ENCODE measurements at places on chromosomes 3 and 15.
A peak's percentile ranks its signal among the peaks of the same experiment; 100 is the strongest.

DNA sequence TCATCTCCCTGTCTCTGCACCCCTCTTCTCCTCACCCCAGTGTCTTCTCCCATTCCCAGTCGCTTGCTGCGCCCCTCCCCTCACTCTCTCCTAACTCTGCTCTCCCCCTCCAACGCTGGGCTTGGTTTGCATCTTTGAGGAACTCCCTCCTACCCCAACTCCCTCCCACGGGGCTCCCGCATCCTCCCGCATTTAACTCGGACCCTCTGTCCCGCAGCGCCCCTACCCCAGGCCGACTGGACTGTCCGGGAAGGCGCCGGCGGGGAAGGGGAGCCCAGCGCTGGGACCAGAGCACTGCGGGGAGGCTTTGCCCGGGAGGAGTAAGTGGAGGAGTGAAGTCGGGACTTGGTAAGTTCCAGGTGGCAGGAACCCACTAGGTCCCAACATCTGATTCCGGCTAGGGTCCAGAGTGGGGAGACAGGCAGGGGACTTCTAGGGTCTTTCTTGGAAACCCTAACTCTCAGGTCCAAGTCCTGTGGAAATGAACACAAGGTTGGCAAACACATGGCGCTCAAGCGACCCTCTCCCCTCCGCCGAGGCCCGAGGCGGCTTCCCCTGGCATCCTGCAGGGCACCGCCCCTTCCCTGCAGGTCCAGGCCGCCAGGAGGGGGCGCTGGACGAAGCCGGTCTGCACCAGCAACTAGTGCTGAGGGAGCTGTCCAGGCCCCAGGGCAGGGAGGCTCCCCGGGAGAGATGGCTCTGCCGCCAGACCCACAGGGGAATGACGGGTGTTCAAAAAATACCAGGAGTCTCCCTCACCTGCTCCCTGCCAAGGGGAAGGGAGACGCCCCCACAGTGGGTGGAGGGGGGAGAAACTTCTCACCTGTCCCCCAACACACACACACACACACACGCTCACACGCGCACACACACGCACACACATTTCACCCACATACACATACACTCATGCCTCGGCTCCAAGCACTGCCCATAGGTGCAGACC is 53.2 kb downstream of the LHFPL4 start:
- DNase-seq = no peak

DNA sequence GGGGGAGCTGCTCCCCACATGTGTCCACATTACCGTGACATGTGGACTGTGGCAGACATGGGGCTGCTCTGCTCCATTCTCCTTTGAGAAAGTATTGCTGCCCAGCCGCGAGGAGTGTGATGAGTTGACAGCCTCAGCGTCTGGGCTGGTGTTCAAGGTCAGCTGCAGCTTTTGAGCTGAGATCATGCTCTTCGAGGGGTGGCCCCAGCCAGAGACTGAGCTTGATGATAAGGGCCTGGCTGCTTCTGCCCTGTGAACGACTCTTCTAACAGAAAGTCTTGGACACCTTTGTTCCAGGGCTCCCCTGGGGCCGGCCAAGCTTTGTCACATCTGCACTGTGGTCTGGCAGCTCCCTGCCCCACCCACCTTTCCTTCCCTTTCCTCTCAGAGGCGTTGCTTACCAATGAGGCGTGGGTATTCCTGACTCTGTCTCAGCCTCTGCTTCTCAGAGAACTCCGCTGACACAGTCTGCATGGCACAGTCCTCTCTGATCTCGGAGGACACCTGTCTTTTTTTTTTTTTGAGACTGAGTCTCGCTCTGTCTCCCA is 86.6 kb downstream of the CHRD start:
- no peak for DNase-seq

- no peak for DNase-seq
These were observed 47.3 kb upstream of the CCDC80 start for GRCh38 chr3:112688085-112688769.

DNA sequence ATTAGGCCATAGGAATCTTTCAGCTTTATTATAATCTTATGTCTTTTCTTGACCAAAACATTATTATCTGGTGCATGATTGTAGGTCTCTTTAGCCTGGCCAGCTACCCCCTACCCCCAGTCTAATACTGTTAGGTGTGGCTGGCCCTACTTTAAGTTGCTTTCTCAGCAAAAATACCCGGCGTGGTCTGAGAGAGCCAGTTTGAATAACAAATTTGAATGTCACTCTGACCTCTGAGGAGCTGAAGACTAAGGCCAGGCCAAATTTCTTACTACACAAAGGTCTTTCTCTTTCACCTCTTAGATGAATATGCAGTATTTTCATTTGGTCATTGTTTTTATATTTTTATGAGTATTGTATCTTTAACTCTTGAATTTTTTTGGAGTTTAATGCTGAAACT is 188.5 kb upstream of the MLF1 start:
- no peak for DNase-seq

GRCh38 chr15:95346721-95347475 is 983.6 kb upstream of the NR2F2 start:
- DNase-seq = no peak

DNA sequence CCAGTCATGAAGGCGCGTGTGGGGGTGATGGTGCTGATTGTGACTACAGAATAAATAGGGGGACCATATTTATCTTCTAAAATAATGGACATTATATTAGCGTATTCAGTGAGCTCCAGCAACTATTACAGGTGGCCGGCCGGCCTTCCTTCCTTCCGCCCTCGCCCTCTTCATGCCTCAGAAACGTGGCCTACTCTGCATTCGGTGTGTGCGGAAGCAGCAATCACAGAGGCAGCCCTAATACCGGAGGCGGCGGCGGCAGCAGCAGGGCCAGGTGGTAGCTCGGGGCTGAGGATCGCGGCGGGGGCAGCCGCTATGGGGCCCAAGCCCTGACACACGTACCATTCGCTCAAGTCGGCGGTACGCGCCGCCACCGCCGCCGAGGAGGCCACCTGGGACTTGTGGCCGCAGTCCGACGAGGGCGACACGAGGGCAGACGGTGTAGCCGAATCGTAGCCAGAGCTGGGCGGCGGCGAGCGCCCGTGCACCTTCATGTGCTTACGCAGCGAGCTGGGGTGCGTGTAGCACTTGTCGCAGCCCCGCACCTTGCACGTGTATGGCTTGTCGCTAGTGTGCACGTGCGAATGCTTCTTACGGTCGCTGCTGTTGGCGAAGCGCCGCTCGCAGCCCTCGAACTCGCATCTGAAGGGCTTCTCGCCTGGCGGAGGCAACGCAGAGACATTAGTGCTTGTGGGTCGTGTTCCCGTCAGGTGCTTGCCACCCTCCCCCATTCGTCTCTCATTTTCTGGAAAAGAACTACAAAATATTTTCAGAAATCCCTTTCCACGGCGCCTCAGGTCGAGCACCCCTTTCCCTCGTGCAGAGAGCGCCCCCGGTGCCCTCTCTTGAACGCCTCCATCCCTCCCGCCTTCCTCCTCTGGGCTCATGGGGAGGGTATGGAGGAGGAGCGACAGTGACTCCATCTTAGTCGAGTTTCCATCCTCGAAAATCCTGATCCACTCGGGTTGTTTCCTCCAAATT is 15.5 kb downstream of the ZIC4 start:
- DNase-seq = no peak

- no peak for DNase-seq
These were observed 780.8 kb upstream of the GOLIM4 start for GRCh38 chr3:168876346-168877035.

- DNase-seq = no peak
These were observed 41.4 kb upstream of the THBS1 start for GRCh38 chr15:39539466-39539865.

DNA sequence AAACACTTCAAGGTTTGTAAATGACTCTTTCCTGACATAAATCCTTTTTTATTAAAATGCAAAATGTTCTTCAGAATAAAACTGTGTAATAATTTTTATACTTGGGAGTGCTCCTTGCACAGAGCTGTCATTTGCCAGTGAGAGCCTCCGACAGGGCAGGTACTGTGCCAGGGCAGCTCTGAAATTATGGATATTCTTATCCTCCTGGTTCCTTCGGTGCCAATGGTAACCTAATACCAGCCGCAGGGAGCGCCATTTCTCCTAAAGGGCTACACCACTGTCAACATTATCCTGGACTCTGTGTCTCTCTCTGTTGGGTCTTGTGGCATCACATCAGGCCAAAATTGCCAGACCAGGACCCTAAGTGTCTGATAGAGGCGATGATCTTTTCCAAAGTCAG is 33.0 kb downstream of the CHDH start:
- DNase-seq = no peak

DNA sequence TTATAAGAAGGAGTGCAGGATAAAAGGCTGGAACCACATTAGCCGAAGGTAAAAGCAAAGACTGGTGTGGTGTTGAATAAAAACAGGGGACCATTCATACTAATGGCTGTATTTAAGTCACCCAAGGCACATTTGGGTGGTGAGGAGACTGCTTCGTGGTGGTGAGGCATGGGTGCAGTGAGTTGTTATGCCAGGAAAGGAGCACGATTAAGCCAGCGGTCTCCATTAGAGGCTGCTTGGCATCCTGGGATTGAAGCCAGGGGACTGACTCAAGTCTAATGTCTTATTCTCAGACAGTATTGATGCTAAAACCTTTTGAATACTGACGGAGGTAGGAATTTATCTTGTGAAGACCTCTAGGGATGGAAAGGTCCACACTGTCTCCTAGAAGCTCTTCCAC is 21.9 kb downstream of the FEM1B start:
- no peak for DNase-seq

GRCh38 chr15:79091204-79091867 is 756 bp upstream of the RASGRF1 start:
- no peak for DNase-seq

DNA sequence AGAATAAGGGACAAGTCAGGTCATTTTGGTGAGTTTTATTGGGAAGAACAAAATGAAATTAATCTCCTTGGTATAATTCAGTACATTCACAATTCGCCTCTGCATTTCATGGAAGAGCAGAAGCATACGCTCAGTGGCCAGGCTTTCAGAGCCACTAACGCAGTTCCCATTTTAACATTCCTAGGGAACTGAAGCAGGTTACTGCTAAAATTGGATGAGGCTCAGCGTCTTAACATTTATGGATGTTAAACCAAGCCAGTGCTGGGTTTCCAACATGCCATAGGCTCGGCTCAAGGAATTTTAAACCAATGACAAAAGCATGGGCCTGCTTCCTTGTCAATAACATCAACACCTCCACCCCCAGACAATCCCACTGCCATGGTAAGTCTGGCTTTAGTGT is 172.7 kb upstream of the PRICKLE2 start:
- no peak for DNase-seq

DNA sequence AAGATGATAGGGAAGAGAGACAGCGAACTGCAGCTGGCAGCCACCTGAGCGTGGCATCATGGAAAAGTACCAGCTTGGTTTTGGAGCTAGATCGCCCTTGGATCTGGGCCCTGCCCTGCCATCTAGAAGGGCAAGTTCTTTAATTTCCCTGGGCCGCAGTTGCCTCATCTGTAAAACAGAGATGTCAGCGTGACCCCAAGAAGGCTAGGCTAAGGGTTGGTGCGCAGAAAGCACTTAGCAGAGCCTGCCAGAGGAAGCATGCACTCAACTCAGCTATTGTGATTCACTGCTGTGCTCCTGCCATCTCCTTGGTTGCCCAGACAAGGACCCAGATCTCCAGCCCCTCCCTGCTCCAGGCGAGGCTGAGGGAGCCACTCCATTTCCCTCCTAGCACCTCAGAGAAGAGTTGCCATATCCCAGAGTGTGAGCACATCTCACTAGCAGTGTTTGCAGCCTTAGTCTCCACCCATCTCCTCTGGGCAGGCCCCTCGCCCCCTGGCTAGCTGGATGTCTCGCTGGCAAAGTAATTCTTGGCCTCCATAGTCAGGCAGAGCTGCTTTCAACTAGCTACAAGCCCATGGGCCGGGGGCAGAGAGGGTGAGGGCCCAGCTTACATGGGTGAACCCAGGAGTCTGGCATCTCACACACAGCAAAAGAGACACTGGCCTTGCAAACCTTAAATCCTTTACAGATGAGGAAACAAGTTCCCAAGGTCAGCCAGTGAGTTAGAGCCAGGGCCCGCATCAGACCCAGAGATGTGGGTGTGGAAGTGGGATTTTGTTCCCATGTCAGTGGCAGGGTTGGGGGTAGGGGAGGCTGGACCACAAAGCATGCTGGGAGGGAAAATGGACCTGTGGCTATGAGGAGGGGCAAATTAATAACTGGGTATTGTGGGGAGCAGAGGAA is 280.7 kb upstream of the TLE3 start:
- no peak for DNase-seq

DNA sequence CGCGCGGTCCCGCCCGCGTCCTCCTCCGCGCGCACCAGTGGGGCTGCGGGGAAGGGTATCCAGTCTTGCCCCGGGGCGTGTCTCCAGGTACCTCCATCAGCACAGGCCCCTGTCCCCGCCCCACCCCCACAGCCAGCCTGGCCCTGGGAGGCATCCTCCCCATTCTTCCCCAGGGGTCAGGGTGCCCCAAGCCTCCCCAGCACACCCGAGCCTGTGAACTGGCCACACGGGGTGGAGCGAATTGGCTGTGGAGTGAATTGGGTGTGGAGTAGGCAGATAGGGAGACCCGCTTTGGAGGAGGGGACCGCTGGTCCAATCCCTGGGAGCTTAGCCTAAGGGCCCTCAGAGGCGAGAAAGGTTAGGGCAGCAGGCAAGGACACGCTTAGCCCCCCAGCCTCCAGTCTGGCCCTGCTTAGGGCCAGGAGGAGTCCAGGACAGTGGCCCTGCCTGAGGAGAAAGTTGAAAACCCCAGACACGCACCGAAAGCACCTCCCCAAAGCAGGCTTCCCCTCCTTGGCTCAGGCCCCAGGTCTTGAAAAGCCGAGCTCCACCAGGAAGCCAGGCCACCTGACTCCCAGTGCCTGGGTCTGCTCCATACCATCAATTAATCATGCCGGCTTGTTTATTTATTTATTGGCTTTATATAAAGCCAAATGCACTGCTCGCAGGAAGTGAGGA is 107.7 kb upstream of the SLC6A11 start:
- DNase-seq = no peak

- no peak for DNase-seq
These were observed 145.1 kb downstream of the LSAMP start for GRCh38 chr3:116300226-116300625.

GRCh38 chr3:132432639-132433038 is 15.3 kb downstream of the DNAJC13 start:
- DNase-seq = peak; percentile 51

- no peak for DNase-seq
These were observed 71.7 kb downstream of the COL8A1 start for GRCh38 chr3:99710094-99710493.

- no peak for DNase-seq
These were observed 126.0 kb downstream of the FMN1 start for GRCh38 chr15:33068511-33068990.

GRCh38 chr3:18345015-18345367 is 80.1 kb downstream of the SATB1 start:
- DNase-seq = no peak

- DNase-seq = no peak
These were observed 1.3 kb downstream of the DENND6A start for GRCh38 chr3:57691411-57692132.

DNA sequence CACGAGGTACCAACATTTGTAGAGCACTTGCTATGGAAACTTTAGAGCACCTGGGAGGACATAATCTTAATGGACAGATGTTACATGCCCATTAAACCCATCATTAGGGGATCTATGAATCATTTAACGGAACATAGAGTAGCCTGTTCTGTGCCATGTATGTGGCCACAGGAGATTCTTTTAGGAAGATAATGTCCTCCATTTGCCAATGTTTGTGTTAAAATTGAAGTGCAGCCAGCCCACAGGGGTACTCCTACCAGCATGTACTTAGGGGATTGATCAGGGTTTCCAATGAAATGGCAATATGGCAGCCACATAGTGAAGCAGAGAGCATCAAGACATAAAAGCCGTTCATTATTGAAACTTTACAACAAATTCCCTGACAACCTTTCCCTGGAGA is 70.7 kb downstream of the TNIK start:
- DNase-seq = no peak

Measured in AG04450 (cell line).